ENCODE measurements at places on chromosomes 2 and 18. TPM values are rescaled to one million over a fixed set of nuclear protein-coding genes. Genes with fewer than 3 reads are reported as not detected.

DNA sequence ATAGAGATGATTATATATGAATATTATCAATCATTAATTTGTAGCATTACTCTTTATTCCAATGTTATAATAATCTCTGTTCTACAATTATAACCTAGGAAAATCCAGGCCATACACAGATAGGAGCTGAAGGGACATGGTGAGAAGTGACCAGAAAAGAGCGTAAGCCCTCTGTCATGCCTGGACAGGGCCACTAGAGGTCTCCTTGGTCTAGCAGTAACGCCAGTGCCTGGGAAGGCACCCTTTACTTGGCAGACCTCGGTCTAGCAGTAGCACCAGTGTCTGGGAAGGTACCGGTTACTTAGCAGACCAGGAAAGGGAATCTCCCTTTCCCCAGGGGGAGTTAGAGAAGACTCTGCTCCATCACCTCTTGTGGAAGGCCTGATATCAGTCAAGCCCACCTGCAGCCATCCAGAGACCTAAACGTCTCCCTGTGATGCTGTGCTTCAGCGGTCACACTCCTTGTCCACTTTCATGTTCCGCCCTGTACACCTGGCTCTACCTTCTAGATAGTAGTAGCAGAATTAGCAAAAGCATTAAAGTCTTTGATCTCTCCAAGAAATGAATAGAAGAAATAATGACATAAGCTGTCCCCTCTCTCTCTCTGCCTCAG lies 447.5 kb upstream of the FSIP2 start:
- H3K36me3 ChIP-seq: no peaks in the 10 kb centered on the region
- H3K27me3 ChIP-seq: no peaks in the 10 kb centered on the region
- no peak overlapping the region for H3K27ac ChIP-seq
- no peak for DNase-seq
- H3K4me3 ChIP-seq: no peak overlapping the region
- no peaks in the 10 kb centered on the region for H3K4me1 ChIP-seq

The SLC9A4 gene
- total RNA-seq: 0.85 TPM

GRCh38 chr2:17136231-17136630 lies 382.0 kb downstream of the RAD51AP2 start:
- H3K36me3 ChIP-seq: no peaks in the 10 kb centered on the region
- no peak for DNase-seq

DNA sequence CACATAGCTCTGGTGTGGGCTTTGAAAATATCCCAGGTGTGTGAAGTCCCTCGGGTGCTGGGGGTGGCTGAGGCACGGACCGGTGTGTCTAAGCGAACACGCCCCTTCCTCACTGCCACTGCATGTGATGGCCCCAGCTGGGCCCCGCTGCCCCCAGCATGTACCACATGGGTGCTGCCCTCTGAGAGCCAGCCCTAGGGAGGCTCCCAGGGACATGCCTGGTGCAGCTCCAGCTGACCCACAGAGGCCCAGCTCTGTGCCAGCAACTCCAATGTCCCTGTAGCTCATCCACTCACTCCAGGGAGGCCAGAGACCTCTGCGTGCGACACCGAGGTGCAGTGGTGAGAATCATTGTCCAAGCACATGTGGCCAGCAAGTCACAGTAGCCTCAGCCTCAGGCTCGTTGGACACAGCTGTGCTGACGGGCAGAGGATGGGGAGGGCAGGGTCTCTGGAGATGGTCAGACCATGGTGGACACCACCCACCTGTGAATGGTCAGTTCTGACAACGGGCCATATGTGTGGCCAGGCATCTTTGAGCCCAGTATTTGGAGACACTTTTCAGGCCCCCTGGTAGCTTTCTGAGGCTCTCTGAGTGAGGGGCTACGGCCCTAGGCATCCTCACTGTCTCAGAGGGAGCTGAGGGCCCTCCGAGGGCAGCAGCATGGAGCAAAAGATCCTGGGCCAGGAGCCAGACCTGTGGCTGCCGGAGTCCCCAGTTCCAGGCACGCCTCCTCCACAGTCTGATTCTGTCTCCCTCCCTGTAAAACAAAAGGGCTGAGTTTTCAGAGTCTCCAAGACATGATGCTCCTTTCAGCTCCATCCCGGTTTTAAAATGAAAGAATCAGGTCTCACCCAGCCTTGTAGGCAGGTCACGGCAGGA lies 220.7 kb downstream of the NDUFA10 start:
- H3K36me3 ChIP-seq: no peaks in the 10 kb centered on the region
- no peaks in the 10 kb centered on the region for H3K4me1 ChIP-seq
- no peak overlapping the region for H3K4me3 ChIP-seq
- H3K27me3 ChIP-seq: peaks cover 99% of the 10 kb centered on the region
- no peak overlapping the region for H3K27ac ChIP-seq
- no peak for DNase-seq

DNA sequence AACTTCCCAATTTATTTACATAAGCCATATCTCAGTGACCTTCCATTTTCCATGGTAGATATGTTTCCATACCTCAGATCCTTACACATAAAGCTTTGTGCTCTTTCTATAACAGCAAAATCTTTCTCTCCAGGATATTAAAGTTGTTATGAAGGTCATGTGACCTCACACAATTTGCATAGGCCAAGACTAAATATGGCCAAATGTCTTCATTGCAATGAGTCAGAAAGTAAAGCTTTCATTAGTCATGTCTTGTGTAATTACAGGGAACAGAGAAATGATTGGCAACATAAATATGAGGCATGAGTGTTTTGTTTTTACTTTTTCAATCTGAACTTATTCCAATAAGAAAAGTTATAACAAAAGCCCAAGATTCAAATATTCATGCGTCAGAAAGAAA lies 243.5 kb downstream of the ASXL3 start:
- DNase-seq: no peak
- no peaks in the 10 kb centered on the region for H3K36me3 ChIP-seq
- H3K27ac ChIP-seq: no peak overlapping the region
- no peak overlapping the region for H3K4me3 ChIP-seq
- H3K27me3 ChIP-seq: no peaks in the 10 kb centered on the region
- no peaks in the 10 kb centered on the region for H3K4me1 ChIP-seq
